ENCODE measurements at places on chromosomes 5 and 9.

GRCh38 chr9:112869041-112869529 is 21.6 kb downstream of the SLC46A2 start:
- DNase-seq = no peak

- no peak for DNase-seq
Observed at GRCh38 chr5:77080905-77081304, 6.2 kb downstream of the ZBED3 start.

- peak; percentile 49 for DNase-seq
Observed at GRCh38 chr5:36177715-36178523, 26.0 kb downstream of the SKP2 start.

DNA sequence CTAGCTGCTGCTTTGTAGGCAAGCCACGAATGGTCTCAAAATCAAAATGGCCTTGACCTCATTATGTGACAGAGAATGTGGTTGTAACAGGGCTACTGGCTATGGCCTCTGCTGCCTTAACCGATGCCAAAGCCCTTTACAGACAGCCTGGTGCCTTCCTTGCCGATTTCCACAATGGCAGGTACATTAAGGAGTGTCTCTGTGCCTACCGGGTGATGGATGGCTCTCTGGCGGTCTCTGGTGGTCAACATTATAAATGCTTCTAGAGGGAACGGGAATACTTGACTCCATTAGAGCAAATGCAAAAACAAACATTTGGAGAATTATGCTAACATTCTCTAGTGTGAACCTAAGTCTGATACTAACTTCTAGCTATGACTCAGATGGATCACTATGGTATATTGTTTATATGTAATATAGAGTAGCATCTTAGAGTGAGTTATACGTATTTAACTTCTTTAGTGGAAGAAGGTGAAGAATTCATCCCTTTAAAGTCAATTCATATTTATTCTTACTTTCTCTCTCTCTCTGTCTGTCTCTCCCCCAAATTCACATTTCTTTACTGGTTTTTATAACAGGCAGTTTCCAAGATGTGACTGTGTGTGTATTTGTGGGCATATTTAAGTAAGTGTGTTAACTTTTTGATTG is 52.5 kb downstream of the RPS23 start:
- peak; percentile 79 for DNase-seq

- no peak for DNase-seq
Observed at GRCh38 chr5:98510143-98510985, 263.1 kb upstream of the RGMB start.

DNA sequence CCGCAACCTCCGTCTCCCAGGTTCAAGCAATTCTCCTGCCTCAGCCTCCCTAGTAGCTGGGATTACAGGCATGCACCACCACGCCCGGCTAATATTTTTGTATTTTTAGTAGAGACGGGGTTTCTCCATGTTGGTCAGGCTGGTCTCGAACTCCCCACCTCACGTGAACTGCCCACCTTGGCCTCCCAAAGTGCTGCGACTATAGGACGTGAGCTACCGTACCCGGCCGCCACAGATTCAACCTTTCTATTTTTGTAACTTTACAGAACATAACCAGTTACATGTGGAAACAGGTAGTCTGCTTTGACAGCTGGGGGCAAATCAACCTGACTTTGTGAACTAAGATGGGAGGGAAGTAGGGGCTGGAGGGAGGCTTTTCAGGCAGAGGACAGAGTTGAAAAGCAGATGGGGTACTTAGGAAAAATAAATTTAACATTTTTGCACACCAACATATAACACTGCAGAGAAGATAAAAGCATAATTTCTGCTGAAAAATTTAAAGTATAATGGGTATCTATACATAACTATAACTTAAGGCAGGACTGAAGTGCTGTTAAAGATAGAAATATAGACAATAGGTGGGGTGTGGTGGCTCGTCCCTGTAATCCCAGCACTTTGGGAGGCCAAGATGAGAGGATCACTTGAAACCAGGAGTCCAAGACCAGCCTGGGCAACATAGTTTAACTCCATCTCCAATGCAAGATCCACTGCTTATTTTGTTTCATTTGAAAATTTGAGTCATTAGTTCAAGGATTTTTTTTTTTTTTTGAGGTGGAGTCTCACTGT is 5.1 kb downstream of the RPL37 start:
- no peak for DNase-seq

DNA sequence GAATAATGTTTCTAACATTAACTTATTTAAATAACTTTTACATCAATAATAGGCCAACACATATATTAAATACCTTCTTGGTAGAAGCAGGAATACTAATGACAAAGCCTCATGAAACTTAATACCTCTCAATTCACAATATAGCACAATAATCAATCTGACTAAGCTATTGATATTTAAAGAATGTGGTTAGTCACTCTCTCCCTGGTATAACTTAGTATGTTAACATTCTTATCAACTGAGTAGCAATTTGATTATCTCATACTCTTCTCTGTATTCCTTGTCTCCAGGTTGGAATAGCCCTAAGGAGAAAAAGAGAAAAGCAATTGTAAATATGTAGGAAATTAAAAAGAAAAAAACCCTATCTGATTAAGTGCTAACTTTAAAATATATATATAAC is 4.9 kb upstream of the PGGT1B start:
- DNase-seq = no peak

DNA sequence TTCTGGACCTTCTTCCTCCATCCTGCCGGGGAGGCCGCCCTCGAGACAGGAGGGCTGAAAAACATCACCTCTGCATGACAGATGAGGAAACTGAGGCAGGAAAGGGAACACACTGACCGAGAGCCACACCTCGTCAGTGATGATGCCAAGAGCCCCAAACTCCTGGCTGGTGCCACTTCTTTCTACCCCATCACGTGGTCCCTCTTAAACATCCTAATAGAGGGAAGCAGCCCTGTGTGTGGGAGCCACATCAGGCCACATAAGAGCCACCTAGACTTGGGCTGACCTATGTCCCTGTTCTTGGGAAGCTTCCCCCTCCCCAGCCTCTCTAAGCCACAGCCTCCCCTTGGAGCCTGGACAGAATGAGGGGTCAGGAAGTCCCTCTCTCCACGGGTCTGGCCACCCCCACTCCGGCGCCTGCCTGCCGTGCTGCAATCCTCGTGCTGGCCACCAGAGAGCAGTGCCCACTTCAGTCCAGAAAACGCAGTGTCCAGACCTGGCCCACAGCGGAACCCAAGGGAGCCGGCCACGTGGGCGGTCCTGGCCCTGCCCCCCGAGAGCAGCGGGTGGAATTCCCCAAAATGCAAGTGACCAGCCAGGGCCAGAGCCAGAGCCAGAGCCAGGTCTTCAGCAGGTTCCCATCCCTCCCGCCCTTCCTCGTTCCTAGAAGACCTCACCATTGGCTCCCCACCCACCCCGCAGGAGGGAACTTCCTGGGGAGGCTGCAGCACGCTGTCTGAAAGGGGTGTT is 54.7 kb upstream of the SARDH start:
- peak; percentile 65 for DNase-seq

DNA sequence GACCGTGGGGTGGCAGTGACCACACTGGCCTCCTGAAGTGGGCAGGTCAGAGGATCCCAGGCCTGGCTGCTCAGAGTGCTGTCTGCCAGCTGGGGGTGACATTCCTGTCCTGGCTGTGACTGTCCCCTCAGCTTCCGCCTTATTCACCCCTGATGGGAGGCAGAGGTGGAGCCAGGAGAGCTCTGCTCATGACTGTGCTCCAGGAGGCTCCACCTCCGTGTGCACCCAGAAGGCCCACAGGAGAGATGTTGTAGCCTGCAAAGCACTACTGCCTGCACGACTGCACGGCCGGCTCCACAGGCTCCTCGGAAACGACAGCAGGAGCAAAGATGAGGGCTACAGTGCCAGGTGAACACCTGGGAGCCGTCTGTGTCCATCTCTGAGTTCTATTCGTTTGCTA is 60.9 kb downstream of the ROPN1L start:
- DNase-seq = no peak

GRCh38 chr9:111621895-111622480 is 9.1 kb upstream of the DNAJC25 start:
- DNase-seq = peak; percentile 21

DNA sequence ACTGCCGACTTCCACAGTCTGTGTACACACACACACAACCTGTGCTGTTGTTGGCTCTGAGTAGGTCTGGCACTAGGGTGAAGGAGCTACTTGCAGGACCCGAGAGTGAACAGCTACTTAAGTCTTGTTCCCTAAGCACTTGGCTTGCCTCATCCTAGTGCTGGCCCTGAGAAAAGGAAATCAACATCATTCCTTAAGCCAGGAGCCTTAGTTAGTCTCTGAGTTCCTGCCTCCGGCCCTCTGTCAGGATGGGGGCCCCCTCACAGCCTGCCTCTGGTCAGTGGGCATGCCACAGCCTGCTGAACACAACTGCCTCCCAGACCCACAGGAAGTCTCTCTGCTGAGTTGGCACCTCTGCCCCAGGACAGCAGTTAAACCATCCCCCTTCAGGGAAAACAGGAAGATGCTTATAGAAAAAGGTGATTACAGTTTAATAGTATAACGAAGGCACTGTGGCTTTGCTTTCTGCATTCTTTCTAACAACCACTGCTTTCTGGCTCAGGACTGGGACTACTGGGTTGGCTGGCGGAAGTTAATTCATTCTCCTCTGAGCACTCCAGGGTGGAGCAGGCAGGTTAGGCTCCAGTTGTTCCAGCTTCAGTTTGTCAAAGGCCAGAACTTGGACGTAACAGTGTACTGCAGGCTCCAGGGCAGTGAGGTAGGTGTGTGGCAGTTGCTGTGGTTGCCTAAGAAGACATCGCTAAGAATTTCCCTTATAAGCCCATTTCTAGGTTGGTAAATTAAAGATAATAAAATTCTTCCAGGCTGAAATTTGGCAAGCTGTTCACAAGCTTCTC is 2.8 kb downstream of the MAMDC2 start:
- no peak for DNase-seq
